ENCODE measurements at places on chromosomes 2 and 18.

- no peak for DNase-seq
Measured at GRCh38 chr18:50113726-50114125, 81.2 kb downstream of the MYO5B start.

DNA sequence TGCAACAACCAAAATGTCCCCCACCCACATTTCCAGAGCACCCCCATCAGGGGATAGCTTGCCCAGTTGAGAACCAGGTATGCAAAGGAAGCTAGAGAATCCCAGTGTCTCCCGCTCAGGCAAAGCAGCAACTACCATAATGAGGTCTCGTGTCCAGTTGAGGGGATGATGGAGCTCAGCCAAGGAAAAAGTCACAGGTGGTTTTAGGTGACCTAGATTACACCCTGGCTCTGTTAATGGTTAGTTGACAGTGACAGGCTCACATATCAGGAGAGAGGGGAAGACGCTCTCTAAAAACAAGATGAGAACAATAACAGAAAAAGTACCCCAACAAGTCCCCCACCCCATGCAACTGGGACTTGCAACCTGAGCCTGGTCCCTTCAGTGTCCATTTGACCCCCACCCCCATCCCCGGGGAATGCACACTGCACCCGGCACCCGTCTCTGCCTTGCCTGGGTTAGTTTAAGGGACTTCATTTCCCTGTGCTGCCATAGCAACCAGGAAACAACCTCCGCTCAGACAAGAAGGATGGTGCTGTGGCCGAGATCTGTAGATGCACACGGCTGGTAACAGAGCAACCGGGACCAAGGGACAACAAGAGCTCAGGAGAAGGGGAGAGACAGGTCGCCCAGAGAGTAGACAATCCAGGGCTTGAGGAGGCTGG lies at the start of gene KIAA2012:
Gene KIAA2012, plus strand, starts transcription at position 519 of the 665 bp plus-strand sequence. CDS start 373 bp downstream, outside the sequence.
- DNase-seq, result no peak

DNA sequence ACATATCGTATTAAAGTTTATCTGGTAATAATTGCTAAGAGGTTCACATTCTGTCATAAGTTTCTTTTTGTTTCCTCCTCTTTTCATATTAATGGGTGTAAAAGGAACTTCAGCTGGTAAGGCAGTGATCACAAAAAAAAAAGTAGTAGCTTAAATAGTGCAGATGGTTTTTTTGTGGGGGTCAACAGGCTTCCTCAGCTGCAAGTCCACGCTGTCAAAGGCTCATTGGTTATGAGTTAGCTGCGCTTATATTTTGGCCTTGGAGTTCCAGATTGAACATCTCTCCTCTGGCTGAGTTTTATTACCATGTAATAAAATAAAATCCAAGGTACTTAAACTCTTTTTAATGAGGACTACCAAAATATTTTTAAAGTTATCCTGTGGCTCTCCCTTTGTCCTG lies 277.0 kb upstream of the ZEB2 start:
- DNase-seq, result no peak

GRCh38 chr2:75513616-75514170 lies 47.0 kb downstream of the EVA1A start:
- no peak for DNase-seq

DNA sequence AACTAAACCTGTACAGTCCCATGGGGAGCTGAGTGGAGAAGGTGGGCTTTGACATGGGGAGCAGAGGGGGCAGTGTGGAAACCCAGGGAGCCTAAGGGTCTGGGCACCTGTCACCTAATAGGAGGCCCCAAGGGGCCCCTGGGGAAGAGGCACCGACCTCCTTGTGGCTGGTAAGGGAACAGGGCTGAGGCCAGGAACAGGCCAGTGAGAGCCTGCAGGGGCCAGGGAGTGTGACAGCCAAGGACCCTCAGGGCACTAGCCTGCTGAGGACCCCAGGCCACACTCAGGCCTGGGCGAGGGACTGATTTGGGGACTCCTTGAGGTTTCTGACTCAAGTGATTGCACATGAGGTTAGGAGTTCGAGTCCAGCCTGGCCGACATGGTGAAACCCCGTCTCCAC lies 24.5 kb upstream of the ALPP start:
- no peak for DNase-seq

- no peak for DNase-seq
Measured at GRCh38 chr2:13681936-13682335, 950.6 kb upstream of the LRATD1 start.

GRCh38 chr2:61419129-61419528 lies 51.8 kb downstream of the USP34 start:
- no peak for DNase-seq

DNA sequence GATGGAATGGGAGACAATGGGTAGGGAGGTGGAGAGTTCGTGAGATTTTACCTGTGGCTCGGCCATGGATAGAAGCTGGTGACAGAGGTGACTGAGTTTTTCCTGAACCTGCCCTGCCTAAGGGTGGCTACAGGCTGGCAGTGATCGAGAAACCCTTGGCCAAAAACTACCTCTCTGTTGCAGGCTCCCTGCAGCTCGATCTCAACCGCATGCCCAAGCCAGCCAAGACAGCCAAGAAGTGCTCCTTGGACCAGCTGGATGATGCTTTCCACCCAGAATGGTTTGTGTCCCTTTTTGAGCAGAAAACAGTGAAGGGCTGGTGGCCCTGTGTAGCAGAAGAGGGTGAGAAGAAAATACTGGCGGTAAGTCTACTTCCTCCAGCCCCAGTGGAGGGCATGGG lies 225.5 kb downstream of the DYSF start:
- DNase-seq, result no peak

GRCh38 chr2:9565436-9566153 lies 10.0 kb upstream of the ADAM17 start:
- no peak for DNase-seq

DNA sequence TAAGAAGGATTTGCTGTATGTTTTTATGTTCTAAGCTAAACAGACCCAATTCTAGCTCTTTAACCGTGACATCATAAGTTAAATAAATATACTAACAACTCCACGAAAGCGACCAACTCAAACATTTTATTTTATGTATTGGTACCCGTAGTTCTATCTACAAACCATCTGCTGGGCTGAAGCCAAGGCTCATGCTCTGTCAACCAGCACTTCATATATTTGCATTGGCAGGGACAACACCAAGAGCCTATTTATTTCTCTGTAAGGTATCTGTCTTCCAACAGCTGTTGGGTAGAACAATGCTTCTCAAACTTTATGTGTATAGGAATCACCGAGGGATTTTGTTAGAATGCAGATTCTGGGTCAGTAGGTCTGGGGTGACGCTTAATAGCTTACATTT lies 64.5 kb downstream of the PID1 start:
- no peak for DNase-seq

GRCh38 chr2:112839407-112840067 lies 3.0 kb upstream of the IL1B start:
- no peak for DNase-seq
